ENCODE measurements at places on chromosomes 11 and 22. TPM values are rescaled to one million over a fixed set of nuclear protein-coding genes. Genes with fewer than 3 reads are reported as not detected.

SIK3 gene
- polyA plus RNA-seq = 6.8 TPM

PC gene
- 46.0 TPM for polyA plus RNA-seq

SCARF2 gene
- 0.25 TPM for polyA plus RNA-seq

FZD4 gene
- 0.13 TPM for polyA plus RNA-seq

NTM gene
- 16.1 TPM for polyA plus RNA-seq

MUC15 gene
- 0.14 TPM for polyA plus RNA-seq

MUC2 gene
- polyA plus RNA-seq = not detected

RAB39A gene
- not detected for polyA plus RNA-seq

RAB1B gene
- polyA plus RNA-seq = 217 TPM

TRIM49D1 gene
- polyA plus RNA-seq = not detected

PGR gene
- polyA plus RNA-seq = under 0.01 TPM

BIK gene
- 7.1 TPM for polyA plus RNA-seq

TREH gene
- 0.09 TPM for polyA plus RNA-seq

KRTAP5-10 gene
- polyA plus RNA-seq = not detected

FGF19 gene
- not detected for polyA plus RNA-seq

CNTN5 gene
- not detected for polyA plus RNA-seq

PKDREJ gene
- not detected for polyA plus RNA-seq

MMP13 gene
- polyA plus RNA-seq = not detected

C11orf52 gene
- polyA plus RNA-seq = 1.5 TPM

BEST1 gene
- 0.25 TPM for polyA plus RNA-seq

SLC36A4 gene
- polyA plus RNA-seq = 4.2 TPM

ARAP1 gene
- 38.5 TPM for polyA plus RNA-seq

MMP12 gene
- polyA plus RNA-seq = not detected

NPTXR gene
- 0.03 TPM for polyA plus RNA-seq

TOLLIP gene
- 44.5 TPM for polyA plus RNA-seq

All from foreskin keratinocyte (primary cell).